ENCODE measurements at places on chromosomes 12 and 14.

DNA sequence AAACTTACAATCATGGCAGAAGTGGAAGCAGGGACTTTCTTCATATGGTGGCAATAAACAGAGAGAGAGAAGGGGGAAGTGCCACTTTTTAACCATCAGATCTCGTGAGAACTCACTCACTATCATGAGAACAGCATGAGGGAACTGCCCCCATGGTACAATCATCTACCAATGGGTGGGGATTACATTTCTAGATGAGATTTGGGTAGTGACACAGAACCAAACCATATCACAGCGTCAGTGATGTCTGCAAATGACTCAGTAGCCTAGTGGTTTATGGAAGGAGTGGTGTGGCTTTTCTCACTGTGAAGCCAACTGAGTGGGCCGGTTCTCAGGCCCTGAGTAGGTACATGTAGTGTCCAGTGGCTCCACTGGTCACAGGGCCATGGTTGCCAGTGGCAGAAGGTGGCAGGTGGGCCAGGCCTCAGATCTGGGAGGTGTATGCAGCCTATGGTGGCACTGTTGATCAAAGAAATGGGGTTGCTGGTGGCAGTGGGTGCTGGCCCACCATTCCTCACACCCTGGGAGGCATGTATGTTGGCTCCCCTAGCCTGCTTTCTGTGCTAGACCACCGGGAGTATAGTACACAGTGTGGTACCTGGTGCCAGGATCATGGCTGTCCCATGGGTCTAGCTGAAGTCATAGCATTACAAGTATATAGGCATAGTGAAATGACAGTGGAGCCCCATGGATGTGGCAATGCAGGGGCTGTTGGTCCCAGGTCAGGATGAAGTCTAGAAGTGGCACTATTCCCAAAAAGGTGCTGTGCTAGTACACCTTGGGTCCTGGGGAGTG lies 191.9 kb downstream of the NUBPL start:
- no peak for DNase-seq

DNA sequence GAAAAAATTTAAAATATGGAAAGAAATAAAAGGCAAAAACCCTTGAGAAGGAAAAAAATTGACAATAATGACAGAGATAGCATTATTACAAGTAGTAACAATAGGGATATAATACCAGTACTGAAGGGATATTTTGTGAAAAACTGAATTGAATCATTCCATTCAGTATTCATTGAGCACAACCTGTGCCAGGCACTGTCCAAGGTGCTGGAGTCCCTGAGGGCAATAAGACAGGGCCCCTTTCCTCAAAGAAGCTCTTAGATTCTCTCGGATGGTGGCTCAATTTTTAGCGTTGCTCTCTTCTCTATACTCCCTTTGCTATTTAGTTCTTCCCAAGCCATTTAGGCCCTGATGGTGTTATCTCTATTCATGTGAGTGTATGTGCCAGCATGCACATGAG lies 34.3 kb upstream of the GAS2L3 start:
- DNase-seq = peak; percentile 14

DNA sequence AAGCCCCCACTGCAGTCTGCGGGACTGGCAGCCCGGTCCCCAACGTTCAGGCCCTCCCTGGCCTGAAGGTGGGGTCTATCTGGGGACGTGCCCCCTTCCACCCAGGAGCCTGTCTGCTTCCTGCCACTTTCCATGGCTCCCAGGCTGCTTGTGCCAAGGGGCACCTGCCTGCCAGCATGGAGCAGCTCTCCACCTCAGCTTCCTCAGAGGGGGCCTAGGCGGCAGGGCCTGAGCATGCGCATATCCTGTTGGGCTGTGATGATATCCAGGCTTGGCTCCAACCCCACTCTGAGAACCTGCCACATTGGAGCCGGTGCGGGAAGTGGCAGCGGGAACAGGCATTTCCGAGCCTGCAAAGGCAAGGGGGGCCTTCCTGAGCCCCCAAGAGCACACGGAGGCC lies 57.4 kb downstream of the FUT8 start:
- DNase-seq = no peak

GRCh38 chr12:128367961-128368360 lies 101.0 kb downstream of the TMEM132C start:
- no peak for DNase-seq

DNA sequence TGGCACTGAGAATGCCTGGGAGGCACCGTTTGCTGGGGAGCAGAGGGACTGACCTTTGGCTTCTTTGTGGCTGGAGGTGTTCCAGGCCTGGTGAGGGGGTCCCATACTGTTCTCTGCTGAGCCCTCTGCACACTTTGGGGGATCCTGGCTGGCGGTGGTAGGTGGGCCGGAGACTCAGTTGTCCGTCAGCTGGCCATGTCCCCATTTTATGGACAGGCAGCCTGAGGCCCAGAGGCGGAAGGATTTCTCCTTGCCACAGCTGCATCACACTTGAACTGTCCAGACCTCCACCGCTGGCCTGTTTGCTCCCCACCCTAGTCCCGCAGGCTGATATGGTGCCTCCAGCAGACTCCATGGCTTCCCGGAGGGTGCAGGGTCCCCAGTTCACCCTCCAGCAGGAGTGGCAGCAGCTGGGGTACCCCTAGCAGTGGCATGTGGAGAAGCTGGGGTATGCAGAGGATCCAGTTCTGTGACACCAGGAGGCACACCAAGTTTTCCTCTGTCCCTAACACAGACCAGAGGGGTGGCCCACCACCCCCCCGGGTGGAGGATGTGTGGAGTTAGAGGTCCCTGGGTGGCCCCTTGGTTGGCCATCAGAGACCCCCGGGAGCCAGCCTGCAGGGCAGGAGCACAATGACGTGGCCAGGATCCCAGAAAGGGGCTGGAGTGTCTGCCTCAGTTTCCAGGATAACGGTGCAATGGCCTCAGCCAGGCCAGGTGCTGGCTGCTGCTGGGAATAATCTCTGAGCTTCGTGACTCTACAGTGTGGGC lies 14.8 kb downstream of the SLC25A29 start:
- no peak for DNase-seq

GRCh38 chr12:71216725-71217579 lies 59.2 kb upstream of the TSPAN8 start:
- peak; percentile 3 for DNase-seq

DNA sequence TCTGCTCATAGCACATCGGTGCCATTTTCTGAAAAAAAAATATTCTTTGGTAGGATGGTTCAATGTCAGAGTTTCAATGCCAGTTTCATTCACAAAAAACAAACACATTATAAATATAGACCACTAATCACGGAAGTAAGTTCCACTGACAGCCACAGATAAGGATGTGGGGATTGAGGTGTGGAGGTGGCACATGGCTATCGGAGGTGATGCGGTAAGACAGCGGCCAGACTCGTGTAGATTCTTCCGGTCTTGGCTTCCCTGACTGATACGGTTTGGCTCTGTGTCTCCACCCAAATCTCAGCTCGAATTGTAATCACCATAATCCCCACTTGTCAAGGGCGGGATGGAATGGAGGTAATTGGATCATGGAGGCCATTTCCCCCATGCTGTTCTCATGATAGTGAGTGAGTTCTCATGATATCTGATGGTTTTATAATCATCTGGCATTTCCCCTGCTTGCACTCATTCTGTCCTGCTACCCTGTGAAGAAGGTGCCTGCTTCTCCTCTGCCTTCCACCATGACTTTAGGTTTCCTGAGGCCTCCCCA lies 693.4 kb downstream of the VRK1 start:
- DNase-seq = no peak

DNA sequence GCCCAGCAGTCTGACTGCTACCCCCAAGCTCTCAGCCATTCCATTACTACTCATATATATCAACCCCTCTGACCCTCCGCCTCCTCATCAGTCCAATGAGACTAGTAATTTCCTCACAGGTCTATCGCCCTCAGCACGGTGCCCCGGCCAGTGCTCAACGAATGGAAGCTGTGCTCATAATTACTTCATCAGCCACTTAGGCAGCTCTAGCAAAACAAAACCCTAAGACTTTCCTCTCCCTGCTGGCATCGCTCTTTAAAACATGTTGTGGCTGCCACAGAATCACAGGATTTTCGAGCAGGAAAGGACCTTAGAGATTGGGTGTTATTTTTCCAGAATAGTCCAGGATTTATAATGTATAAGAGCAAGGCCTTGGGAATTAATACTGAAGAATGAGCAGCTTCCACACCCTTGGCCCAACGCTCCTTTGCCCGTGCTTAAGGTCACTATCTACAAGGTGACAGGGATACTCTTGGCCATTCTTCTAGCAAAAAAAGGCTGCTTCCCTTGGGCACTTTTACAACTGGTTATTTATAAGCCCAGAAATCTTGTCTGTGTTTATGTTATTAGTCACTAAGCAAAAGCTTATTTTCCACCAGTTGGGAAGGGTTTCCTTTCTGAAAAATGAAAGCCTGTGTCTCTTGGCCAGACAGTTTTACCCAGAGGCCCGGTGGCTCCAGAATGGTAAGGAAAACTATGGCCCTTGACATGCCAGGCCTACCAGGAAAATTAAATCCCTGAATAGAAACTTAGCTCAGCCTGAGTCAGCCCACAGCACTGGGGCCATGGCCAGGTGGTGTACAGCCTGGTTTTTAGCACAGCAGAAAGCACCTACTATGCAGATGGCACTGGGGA lies 47.9 kb downstream of the NUAK1 start:
- DNase-seq = no peak

DNA sequence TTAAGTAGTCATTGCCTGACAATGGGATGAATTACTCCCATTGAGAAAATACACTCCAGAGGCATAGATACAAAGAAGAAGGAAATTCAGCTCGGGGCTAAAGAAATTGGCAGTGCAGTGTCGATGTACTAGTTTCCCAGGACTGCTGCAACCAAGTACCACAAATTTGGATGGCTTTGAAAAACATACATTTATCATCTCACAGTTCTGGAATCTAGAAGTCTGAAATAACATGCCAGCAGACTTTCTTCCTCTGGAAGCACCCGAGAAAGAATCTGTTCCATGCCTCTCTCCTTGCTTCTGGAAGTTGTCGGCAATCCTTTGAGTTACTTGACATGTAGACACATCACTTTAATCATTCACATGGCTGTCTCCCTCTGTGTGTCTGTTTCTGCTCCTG lies 101.9 kb downstream of the TMTC3 start:
- no peak for DNase-seq

DNA sequence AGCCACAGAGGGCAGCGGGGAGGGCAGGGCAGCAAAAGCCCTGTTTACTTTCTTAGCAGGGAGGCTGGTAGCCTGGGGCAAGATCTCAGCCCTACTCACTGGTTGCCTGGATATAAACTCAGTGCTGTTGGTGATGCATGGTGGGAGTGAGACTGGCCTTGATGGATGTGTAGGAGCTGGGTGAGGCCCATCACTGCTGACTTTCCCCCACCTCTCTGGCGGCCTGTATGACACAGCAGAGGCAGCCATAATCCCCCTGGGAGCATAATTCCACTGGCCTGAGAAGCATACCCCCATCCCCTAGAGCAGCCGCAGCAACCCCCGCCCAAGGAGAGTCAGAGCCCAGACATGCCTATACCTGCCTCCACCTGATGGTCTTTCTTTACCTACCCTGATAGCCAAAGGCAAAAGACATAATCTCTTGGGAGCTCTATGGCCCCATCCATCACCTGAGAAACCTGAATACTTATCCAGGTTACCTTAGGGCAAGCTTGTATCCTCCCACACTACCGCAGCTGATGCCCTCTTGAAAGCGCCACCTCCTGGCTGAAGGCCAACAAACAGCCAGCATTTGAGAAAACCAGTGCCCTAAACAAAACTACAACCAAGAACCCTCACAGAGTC lies 59.3 kb downstream of the DNAI7 start:
- DNase-seq = peak; percentile 15

GRCh38 chr12:75672200-75672599 lies 160.8 kb upstream of the KRR1 start:
- no peak for DNase-seq

GRCh38 chr12:57817261-57817989 lies 1.1 kb downstream of the AVIL start:
- DNase-seq = no peak

DNA sequence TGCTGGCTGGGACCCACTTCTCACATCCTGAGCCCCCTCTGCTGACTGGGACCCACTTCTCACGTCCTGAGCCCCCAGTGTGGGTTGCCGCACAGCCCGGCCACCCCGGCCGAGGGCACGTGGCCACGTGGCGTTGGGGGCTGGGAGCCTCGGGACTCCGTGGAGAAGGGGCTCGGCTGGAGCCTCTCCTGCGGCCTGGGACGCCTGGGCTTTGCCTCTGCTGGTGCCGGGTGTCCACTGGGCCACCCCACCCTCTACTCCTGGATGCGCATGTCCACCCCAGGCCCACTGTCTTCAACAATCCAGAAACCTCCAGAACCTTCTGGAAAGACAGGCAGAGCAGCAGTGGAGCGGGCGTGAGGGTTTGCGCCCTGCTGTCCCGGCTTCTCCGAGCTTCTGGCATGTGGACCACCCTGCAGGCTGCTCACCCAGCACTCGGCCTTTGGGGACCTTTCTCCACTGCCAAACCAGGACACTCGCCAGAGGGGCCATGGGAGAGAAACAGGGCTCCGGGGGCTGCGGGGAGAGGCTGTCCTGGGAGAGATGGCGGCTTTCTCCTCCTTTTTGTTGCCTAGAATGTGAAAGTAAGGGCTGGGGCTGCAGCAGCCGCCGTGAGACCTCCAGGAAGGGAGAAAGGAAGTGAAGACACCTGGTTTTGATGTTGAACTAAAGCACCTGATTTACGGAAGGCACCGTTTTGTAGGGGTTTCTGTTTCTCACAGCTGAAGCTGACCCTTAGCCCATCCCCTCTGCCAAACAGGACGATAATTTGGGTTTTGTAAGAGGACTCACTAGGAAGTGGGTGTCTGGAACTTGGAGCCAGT lies 30.0 kb downstream of the NOC4L start:
- DNase-seq = no peak

GRCh38 chr12:112111931-112112330 lies 3.3 kb upstream of the NAA25 start:
- no peak for DNase-seq
